ENCODE measurements at places on chromosomes 2 and 18.

DNA sequence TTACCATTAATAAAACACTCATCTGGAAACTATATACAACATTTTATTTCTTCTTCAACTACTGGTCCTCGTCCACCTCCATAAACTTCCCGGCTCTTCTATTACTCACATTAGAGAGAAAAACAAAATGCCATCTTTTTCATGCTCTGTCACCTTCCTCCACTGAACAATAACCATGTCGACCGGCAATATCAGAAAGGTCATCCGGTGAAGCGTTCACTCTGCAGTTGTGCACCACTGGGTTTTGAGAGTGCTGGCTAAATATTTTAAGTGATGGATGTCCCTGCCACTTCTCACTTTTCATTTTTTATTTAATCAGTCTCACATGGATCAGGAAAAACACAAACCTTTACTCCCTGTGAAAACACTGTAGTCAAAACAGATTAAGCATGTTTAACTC lies 48.2 kb downstream of the SPP2 start:
- DNase-seq: no peak
- no peaks in the 10 kb centered on the region for H3K4me1 ChIP-seq
- H3K27ac ChIP-seq: no peak overlapping the region
- no peaks in the 10 kb centered on the region for H3K36me3 ChIP-seq
- no peaks in the 10 kb centered on the region for H3K27me3 ChIP-seq

- no peaks in the 10 kb centered on the region for H3K36me3 ChIP-seq
- no peaks in the 10 kb centered on the region for H3K4me1 ChIP-seq
- no peak overlapping the region for H3K27ac ChIP-seq
- no peak for DNase-seq
- H3K4me3 ChIP-seq: no peak overlapping the region
- no peaks in the 10 kb centered on the region for H3K27me3 ChIP-seq
Measured at GRCh38 chr2:206920951-206921350, 18.4 kb upstream of the CPO start.

DNA sequence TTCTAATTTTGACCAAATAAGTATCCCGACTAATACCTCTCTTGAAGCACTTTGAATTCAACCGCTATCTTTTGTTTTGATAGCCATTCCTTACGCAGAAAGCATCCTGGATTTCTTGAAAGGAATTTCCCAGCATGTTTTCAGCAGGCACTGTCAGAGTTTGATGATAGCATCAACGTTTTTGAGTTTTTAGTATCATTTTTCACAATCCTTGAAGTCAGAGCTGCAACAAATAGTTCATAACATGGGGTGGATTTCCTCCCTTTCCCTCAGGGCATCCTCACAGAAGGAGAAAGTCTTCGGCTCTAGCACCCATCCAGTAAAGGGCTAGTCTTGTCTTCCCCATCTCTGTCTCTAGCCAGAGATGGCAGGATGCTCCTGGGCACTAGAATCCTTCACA lies 46.2 kb downstream of the ANKRD44 start:
- DNase-seq: no peak
- no peaks in the 10 kb centered on the region for H3K4me1 ChIP-seq
- no peaks in the 10 kb centered on the region for H3K36me3 ChIP-seq
- H3K27ac ChIP-seq: no peak overlapping the region

DNA sequence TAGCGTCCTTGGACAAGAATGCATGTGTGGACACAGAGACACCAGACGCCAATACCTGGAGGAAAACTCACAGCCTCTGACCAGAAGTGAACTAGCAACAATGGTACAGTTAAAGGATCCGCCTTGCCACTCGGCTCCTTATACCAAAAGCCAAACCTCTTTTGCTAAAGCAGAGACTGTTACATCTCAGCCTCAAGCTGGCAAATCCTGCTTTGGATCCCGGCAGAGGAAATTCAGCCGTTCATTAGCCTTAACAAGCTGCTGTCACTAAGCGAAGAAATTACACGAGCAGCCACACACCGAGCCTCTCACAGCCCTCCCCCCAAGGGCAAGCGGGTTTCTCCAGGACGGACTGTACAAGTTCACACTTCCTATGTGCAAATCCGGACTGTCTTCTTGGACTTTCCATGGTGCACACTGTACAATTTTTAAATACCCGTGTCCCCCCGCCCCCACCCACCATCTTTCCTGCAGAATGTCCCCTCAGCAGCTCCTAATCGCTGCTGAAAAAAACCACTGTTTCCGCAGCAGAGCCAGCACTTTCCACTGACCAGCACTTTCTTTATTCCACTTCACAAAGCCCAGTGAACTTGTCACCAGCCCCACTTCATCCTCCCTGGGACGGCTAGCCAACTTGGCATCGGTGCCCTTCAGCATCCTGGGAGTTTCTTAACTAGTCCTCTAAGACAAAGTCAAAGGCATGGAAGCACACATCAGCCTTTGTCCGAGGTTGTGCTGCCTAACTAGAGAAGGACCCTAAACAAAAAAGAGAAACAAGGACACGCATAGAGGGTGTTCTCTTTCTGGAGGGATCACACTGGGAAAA lies 1.5 kb downstream of the KLF7 start:
- peak; percentile 64 for DNase-seq
- H3K4me3 ChIP-seq: peak overlapping the region; percentile 77
- no peaks in the 10 kb centered on the region for H3K36me3 ChIP-seq
- H3K27me3 ChIP-seq: no peaks in the 10 kb centered on the region
- H3K4me1 ChIP-seq: peaks cover 15% of the 10 kb centered on the region

- no peak for DNase-seq
- H3K27me3 ChIP-seq: no peaks in the 10 kb centered on the region
- H3K27ac ChIP-seq: no peak overlapping the region
- no peaks in the 10 kb centered on the region for H3K36me3 ChIP-seq
- H3K4me1 ChIP-seq: no peaks in the 10 kb centered on the region
Measured at GRCh38 chr2:40773291-40773690, 321.4 kb upstream of the SLC8A1 start.

GRCh38 chr2:240399419-240400324 lies 35.8 kb upstream of the GPC1 start:
- DNase-seq: no peak
- H3K27me3 ChIP-seq: peaks cover 6% of the 10 kb centered on the region
- no peak overlapping the region for H3K27ac ChIP-seq

- no peak for DNase-seq
- H3K36me3 ChIP-seq: no peaks in the 10 kb centered on the region
- H3K27me3 ChIP-seq: no peaks in the 10 kb centered on the region
Measured at GRCh38 chr18:10264260-10264659, 190.2 kb upstream of the APCDD1 start.

- no peaks in the 10 kb centered on the region for H3K27me3 ChIP-seq
- peak; percentile 72 for DNase-seq
- no peak overlapping the region for H3K4me3 ChIP-seq
- no peaks in the 10 kb centered on the region for H3K36me3 ChIP-seq
- peak overlapping the region; percentile 90 for H3K27ac ChIP-seq
- peaks cover 34% of the 10 kb centered on the region for H3K4me1 ChIP-seq
Measured at GRCh38 chr2:217897816-217898806, 104.7 kb downstream of the TNS1 start.

GRCh38 chr2:235616885-235617284 lies 123.0 kb downstream of the AGAP1 start:
- H3K4me1 ChIP-seq: no peaks in the 10 kb centered on the region
- no peak overlapping the region for H3K4me3 ChIP-seq
- peak overlapping the region; percentile 76 for H3K27ac ChIP-seq
- DNase-seq: no peak
- H3K27me3 ChIP-seq: no peaks in the 10 kb centered on the region
- H3K36me3 ChIP-seq: no peaks in the 10 kb centered on the region

GRCh38 chr2:88615822-88616221 lies 11.4 kb downstream of the EIF2AK3 start:
- no peak for DNase-seq
- no peak overlapping the region for H3K27ac ChIP-seq
- no peak overlapping the region for H3K4me3 ChIP-seq

DNA sequence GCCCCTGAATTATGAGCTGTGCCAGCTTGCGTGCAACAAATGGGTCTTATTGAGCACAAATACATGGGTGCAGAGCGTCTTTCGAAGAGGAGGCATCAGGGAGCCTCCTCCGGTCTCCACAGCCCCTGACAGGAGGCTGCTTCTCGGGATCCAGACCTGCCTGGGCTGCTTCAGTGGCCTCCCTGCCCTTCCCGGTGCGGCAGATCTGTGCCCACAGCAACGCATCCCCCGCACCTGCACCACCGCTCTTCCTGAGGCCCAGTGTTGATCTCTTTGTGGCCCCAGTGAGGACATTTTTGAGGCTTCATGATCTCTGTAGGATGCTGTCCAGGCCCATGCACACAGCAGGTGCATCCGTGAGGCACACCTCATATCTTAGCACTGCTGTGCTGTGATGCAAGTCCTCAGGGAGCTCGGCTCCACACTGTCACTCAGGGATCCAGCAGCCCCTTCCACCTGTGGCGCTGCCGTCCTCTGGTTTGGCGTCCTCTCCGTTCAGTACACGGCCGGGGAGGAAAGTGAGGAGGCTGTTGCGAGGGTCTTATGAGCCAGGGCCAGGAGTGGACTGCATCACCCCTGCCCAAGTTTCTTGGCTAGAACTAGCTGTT lies 17.4 kb downstream of the RTP5 start:
- H3K27ac ChIP-seq: no peak overlapping the region
- no peaks in the 10 kb centered on the region for H3K4me1 ChIP-seq
- DNase-seq: no peak
- no peak overlapping the region for H3K4me3 ChIP-seq

DNA sequence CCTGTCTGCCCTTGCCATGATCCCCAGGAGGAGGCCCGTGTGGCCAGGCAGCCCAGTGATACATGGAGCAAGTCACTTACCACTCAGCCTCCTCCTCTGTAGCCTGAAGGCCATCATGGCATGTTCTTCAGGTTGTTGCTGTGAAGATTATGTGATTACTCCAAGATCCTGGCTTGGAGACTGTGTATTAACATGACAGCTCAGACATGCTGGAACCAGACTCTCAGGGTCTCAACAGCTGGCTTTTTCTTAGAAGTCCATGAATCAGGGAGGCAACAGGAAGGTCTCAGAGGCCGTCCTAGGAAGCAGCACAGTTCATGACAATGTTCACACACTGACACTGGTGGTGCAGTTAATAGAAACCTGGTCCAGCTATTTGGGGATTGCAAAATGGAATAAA lies 158.6 kb upstream of the TWIST2 start:
- H3K4me3 ChIP-seq: no peak overlapping the region
- H3K27me3 ChIP-seq: no peaks in the 10 kb centered on the region
- no peak overlapping the region for H3K27ac ChIP-seq
- DNase-seq: no peak
- H3K36me3 ChIP-seq: no peaks in the 10 kb centered on the region

DNA sequence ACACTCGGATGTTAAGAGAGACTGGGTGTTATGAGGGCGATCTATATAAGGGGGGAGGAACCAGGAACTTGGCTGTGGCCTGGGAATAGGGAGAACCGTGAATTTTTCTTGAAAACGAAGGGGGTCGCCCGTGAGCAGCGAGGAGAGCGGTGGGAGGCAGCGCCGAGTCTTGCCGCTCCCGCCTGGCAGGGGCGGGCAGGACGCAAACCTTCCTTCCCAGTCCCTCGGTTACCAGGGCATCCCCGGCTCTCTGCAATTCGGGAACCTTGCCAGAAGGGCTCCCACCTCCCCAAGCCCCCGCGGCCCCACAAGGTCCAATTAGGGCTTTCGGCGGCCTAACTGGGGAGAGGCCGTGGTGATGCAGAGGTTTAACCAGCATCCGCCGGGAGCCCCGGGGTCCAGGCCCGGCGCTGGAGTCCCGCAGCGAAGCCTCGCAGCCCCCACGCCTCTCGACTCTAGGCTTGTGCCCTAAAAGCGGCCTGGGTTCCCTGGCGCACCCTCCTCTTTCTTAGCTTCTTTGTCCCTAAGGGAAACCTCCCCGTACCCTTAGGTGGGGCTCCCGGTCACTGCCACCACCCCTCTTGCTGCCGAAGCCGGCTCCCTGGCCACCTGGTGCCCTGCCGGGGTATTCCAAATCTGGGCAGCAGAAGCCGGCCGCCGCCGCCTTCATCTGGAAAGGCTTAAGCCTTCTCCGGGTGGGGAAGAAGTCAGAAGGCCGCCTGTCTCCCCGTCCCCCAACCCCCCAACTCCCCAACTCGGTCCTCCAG lies 680 bp upstream of the FHOD3 start:
- H3K27ac ChIP-seq: peak overlapping the region; percentile 84
- no peaks in the 10 kb centered on the region for H3K27me3 ChIP-seq
- peak overlapping the region; percentile 94 for H3K4me3 ChIP-seq
- H3K36me3 ChIP-seq: no peaks in the 10 kb centered on the region
- DNase-seq: peak; percentile 46

DNA sequence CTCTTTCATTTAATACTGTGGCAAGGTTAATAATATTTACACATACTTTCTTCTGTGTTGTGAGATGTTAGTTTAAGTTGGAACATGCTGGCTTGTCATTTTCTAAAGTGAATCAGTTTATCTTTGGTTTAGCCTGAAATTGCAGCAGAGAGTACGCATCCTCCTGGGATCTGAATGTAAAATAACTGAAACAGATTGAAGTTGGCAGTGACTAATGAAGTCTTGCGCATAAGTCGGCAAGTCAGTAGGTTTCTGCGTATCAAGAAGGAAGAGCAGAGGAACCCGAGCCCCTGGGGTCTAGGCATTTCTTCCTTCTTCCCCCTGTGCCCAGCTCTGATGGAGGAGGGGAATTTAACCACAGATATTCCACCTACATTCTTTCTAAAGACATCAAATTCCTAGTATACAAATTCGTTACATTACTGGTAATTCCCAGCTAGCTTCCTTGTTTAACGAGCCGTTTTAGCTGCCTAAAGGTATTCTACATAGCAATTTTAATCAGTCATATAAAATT lies 392.1 kb upstream of the RAB12 start:
- H3K4me1 ChIP-seq: no peaks in the 10 kb centered on the region
- no peaks in the 10 kb centered on the region for H3K27me3 ChIP-seq
- no peak overlapping the region for H3K27ac ChIP-seq
- no peaks in the 10 kb centered on the region for H3K36me3 ChIP-seq

GRCh38 chr18:59646228-59646962 lies 50.8 kb downstream of the CCBE1 start:
- H3K4me3 ChIP-seq: no peak overlapping the region
- H3K27ac ChIP-seq: no peak overlapping the region
- no peaks in the 10 kb centered on the region for H3K36me3 ChIP-seq
- H3K27me3 ChIP-seq: no peaks in the 10 kb centered on the region
- DNase-seq: no peak

GRCh38 chr18:63207835-63208234 lies 111.7 kb downstream of the BCL2 start:
- H3K27ac ChIP-seq: peak overlapping the region; percentile 38
- no peak overlapping the region for H3K4me3 ChIP-seq
- DNase-seq: no peak

DNA sequence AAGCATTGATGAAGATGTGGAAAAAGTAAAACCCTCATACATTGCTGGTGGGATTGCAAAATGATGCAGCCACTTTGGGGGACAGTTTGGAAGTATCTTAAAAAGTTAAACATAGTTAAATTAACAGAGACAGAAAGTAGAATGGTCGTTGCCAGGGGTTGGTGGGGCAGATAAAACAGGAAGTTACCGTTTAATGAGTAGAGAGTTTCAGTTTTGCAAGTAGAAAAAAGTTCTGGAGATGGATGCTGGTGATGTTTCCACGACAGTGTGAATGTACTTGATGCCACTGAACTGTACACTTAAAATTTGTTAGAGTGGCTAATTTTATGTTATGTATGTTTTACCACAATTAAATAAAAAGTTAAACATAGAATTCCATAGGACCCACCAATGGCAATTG lies 44.5 kb upstream of the EGR4 start:
- no peak overlapping the region for H3K4me3 ChIP-seq
- H3K27me3 ChIP-seq: no peaks in the 10 kb centered on the region
- H3K4me1 ChIP-seq: no peaks in the 10 kb centered on the region
- no peak overlapping the region for H3K27ac ChIP-seq
- no peaks in the 10 kb centered on the region for H3K36me3 ChIP-seq
- no peak for DNase-seq

GRCh38 chr18:48018851-48019250 lies 88.4 kb upstream of the SMAD2 start:
- DNase-seq: no peak
- H3K36me3 ChIP-seq: no peaks in the 10 kb centered on the region
- H3K27me3 ChIP-seq: no peaks in the 10 kb centered on the region
- no peak overlapping the region for H3K4me3 ChIP-seq
- no peak overlapping the region for H3K27ac ChIP-seq
- H3K4me1 ChIP-seq: no peaks in the 10 kb centered on the region

Data from breast epithelium (tissue), 4 donors.